ENCODE measurements at places on chromosomes 16 and 17.

GRCh38 chr16:27756206-27756970, 206.4 kb downstream of the KATNIP start:
- no peak for DNase-seq

- DNase-seq: no peak
Observed at GRCh38 chr17:34377078-34377823, 14.2 kb upstream of the CCL1 start.

- DNase-seq: no peak
Observed at GRCh38 chr17:44636562-44636961, 19.7 kb upstream of the MEIOC start.

GRCh38 chr16:88815901-88816589, 4.3 kb upstream of the APRT start:
- peak; percentile 58 for DNase-seq

DNA sequence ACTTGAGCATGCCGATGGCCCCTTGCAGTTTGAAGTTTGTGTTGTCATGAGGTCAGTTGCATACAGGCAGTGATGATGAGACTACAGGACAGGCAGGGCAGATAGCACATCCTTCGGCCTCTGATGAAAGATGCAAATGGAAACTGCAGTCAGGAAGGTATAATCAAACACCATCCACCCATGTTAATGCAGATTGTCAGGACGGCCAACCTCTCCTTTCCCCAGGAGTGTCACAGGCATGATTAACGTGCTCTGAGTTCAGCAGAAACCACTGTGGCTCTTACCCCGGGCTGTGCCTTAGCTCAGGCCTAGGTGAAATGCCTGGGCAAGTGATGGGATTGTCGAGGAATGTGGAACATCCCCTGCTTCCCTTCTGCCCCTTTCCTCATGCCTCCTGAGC, 893.5 kb upstream of the RBFOX1 start:
- DNase-seq: no peak

GRCh38 chr16:86566966-86567700, 504 bp downstream of the FOXC2 start:
- DNase-seq: no peak

DNA sequence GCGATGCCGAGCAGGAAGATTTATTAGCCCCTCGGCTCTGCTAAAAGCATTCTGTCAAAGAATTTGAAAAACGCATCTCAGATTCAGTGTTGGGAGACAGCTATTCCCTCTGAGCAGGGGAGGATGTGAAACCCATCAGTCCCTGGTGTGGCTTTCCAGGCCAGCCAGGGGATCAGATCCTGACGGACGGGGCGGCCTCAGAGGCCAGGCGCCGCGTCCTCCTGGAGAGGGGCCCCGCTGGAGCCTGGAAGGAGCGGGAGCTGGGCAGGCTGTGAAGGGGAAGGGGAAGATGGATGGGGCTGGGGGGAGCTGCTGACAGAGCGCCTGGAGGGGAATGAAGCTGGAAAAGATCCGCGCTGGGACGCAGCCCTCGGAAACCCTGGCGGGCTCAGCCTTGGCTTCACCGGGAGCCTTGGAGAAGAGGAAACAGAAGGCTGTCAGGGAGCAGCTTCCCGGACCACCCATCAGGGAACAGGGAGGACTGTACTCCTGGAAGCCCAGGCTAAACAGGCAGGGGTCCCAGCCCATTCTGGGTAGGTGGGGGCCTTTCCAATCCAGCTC, 358.0 kb downstream of the C16orf95 start:
- DNase-seq: no peak

DNA sequence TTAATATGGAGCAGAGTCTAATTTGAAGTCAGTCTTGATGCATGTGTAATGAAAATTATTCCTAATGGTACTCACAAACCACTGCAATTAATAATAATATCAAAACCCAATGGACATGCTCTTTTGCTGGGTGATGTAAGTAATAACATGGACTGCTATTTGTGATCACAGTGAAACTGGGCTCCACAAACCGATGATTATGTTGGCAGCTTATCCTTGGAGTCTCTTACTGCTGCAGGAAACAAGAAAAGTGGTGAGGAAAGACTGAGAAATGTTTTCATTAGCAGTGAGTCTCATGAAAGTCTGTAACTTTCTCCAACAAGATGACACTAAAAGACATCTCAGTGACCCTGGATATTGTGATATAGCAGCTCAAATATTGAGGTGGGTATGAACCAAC, 45.2 kb downstream of the TMEM100 start:
- no peak for DNase-seq

DNA sequence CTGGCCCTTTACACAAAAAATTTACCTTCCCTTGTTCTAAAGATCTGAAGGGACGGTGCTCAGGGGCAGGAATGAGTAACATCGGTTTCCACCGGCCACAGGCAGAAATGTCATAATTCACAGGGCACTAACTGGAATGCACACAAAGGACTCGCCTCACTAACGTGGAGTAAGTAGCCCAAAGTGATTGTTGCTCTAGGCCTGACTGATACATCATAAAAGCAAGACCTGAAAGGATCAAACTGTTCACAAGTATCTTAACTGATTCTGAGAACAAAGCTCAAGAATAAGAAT, 8.9 kb upstream of the TCF25 start:
- no peak for DNase-seq

DNA sequence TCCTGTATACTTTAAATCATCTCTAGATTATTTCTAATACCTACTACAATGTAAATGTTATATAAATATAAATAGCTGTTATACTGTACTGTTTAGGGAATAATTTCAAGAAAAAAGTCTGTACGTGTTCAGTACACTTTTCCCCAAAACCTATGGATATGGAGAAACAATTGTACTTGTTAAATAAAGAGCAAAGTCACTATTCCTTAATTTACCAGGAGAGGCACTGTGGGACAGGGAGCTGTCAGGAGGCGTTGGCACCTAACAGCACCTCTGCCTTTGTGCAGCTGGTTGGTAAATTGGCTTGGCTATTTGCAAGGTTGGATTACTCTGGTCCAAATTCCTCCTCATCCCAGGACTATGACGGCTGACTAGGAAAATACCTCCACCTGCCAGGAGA, 28.0 kb downstream of the CRHR1 start:
- no peak for DNase-seq

DNA sequence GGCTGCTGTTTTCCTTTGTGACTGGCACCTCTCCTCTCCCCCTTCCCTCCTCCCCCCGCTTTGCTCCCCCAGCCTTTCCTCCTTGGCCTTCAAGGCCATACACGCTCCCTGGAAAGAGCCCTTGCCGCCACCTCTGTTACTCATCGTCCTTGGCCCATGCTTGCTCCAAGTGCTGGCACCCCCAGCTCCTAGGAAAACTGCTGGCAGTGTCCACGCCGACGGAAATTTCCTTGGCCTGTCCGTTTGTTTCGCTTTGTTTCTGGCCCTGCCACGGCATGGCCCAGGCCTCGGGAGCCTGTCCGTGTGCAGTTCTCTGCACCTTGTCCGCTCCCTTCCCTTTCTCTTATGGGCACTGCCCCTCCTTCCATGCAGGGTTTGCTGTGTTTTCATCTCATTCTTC, 18.0 kb downstream of the CA5A start:
- DNase-seq: no peak

GRCh38 chr16:81650982-81651562, 128.0 kb upstream of the PLCG2 start:
- peak; percentile 62 for DNase-seq

DNA sequence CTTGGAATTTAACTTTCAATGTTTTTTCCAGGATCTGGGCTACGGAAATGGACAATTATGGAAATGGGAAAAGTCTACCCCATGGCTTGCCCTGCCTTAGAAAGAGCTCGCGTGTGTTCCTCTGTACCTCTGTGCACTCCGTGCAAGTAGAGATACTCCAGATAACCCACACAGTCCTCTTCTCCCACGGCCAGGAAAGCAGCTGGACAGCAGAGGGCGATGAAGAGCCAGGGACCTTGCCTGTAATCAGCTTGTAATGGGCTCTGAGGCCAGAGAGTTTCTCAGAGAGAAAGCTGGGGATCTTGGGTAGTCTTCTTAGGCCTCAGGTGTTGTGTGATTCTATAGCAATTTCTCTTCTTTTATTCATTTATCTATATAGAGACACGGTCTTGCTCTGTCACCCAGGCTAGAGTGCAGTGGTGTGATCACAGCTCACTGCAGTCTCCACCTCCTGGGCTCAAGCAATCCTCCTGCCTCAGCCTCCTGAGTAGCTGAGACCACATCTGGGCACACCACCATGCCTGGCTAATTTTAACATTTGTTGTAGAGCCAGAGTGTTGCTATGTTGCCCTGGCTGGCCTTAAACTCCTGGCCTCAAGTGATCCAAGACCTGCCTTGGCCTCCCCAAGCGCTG, 2.4 kb upstream of the SOCS7 start:
- DNase-seq: peak; percentile 76

DNA sequence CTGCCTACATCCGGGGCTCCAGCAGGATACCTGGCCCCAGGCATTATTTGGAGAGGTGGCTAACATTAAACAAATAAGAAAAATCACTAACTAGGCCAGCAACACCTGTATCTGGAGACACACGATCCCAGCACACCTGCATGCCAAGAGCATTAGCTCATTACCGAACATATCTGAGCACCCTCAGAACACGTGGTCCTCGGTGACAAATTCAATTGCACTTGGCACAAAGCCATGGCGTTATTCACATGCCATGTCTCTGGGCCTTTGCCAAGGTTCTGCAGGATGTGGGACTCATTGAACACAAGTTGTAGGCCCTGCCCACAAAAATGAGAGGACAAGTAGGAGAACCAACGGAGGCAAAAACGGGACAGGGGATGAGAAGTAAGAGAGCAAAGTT, 552.3 kb downstream of the TOX3 start:
- DNase-seq: peak; percentile 53

- DNase-seq: peak; percentile 71
Observed at GRCh38 chr16:72989579-72990551, 58.1 kb downstream of the ZFHX3 start.

DNA sequence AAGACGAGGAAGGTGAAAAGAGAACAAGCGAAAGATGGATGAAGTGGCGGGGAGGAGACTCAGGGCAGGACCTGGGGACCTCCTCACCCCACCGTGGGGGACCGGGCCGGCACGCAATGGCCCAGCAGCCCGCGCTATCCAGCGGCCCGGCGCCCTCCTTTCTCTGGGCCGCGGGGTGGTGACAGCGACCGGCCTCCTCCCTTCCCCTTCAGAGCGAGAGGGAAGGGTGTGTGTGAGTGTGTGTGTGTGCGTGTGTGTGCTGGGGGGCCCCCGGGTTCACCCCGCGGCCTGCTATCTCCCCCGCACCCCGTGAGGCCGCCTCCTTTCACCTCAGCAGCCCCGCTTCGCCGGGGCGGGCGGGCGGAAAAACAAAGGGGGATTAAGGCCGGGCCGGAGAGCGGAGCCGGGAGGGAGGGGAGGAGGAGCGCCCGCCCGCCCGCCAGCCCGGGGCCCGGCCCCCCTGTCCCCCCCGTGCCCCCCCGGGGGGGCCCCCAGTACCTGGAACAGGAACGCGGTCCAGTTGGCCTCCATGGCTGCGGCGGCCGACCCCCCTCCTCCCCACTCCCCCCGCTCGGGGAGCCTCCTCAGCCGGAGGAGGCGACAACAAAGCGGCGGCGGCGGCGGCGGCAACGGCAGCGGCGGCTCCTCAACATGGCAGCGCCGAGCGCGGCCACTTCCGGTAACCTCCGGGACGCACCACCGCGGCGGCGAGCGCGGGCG, at the start of gene VEZF1:
Gene VEZF1, minus strand, starts transcription at position 674 of the 720 bp plus-strand sequence. Its CDS starts 143 bp downstream, at position 531.
- DNase-seq: peak; percentile 90

DNA sequence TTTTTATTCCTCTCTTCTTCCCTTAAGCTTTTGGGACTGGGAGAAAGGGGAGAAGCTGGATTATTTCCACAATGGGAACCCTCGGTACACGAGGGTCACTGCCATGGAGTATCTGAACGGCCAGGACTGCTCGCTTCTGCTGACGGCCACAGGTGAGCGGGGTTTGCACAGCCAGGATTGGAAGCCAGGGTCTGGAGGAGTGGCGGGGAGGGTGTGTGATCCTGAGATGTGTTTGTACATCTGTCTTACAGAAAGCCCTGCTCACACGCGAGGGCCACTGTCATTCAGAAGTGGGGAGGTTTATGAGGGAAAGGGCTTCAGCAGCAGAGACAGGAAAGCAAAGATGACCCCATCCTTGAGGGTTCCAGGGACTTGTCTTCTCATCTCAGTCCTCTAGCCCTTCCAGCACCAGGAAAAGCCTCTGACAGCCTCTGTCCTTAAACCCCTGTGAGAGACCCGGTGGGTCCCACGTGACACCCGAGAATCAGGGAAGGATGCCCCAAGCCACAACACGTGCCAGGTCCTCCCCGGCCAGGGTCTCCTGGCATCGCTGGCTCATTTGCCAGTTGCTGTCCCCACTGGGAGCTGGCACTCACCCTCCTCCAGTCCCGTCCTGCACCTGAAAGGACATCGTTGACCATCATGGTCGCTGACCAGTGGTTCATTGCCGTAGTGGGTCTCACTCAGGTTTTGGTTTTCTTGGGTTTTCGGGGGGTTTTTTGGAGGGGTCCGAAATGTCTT, 44.3 kb upstream of the CHMP6 start:
- DNase-seq: no peak

- DNase-seq: no peak
Observed at GRCh38 chr16:63938661-63939060, 1183.2 kb downstream of the CDH11 start.

DNA sequence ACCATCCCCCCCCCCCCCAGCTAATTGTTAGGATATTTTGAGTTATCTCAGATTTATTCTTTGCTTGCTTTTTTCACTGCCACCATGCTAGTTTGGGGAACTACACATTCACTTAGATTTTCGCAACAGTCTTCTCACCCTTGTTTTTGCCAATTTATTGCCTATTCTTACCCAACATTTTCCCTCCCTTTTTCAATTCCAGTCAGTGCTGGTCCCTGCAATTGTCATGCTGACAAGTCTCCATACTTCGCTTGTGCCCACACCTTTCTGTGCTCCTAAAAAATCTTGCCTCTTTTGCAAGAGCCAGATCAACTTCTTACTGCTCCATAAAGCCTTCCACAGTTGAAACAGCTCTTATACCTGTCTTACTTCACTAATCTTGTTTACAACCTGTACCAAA, 16.3 kb downstream of the TNRC6A start:
- no peak for DNase-seq

All from mucosa of descending colon (tissue), 3 donors.